Upper lobe of right lung (tissue), 1 donor: ENCODE measurements at places on chromosomes 12 and 14. TPM values are rescaled to one million over a fixed set of nuclear protein-coding genes. Genes with fewer than 3 reads are reported as not detected.

DNA sequence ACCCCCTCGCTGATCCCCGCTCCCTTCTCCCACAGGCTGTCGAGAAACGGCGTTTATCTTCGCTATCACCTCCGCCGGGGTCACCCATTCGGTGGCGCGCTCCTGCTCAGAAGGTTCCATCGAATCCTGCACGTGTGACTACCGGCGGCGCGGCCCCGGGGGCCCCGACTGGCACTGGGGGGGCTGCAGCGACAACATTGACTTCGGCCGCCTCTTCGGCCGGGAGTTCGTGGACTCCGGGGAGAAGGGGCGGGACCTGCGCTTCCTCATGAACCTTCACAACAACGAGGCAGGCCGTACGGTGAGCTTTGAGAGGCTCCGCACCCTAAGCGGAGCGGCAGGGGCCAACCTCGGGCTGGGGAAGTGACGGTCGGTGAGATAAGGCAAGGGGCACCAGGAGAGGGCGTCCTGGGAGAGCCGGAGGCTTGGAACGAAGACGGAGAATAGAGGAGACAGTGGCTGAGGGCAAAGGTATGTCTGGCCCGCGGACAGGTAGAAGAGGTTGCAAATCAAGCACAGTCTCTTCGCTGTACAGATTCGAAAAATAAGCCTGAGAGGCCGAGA is 2.3 kb downstream of the WNT1 start:
- H3K27me3 ChIP-seq: peaks cover 86% of the 10 kb centered on the region
- H3K4me1 ChIP-seq: peaks cover 37% of the 10 kb centered on the region
- no peak overlapping the region for H3K27ac ChIP-seq
- no peaks in the 10 kb centered on the region for H3K36me3 ChIP-seq

- DNase-seq: no peak
- H3K4me3 ChIP-seq: no peak overlapping the region
- H3K27me3 ChIP-seq: no peaks in the 10 kb centered on the region
- H3K4me1 ChIP-seq: peaks cover 28% of the 10 kb centered on the region
Measured at GRCh38 chr14:91998667-91999570, 40.9 kb downstream of the TRIP11 start.

The FIGNL2 gene
- total RNA-seq: 1.5 TPM

DNA sequence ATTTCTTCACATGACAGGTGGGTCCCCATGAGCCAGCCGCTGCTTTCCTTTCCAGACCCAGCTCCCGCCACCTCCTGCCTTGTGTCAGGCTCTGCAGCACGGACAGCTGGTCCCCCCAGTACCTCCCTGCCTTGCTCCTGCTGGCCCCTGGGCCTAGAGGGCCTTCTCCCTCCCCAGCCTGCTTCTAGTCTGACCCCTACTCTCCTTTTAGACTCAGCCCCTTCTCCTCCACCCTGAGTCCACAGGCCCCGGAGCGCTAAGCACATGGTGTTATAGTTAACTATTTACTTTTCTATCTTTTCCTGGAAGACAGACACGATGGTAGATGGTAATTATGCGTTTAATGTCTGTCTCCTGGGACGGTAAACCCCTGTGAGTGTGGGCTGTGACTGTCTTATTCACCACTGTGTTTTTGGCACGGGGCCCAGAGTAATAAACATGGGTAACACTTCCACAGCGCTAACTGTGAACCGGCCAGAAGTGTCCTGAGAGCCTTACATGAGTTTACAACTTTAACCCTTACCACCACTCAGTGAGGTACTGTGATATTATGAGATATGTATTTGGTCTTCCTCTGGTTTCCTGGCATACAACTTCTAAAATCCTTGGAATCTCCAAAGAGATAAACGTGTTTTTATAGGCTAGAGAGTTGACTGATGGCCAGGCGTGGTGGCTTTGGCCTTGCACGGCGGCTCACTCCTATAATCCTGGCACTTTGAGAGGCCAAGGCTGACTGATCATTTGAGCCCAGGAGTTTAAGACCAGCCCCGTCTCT is 41.2 kb downstream of the DGLUCY start:
- no peak for DNase-seq
- no peaks in the 10 kb centered on the region for H3K27me3 ChIP-seq
- H3K27ac ChIP-seq: no peak overlapping the region
- H3K4me1 ChIP-seq: peaks cover 8% of the 10 kb centered on the region
- no peak overlapping the region for H3K4me3 ChIP-seq
- H3K36me3 ChIP-seq: peaks cover 24% of the 10 kb centered on the region

GRCh38 chr12:94329366-94329765 is 130.3 kb downstream of the CEP83 start:
- H3K4me1 ChIP-seq: no peaks in the 10 kb centered on the region
- no peaks in the 10 kb centered on the region for H3K27me3 ChIP-seq
- DNase-seq: no peak
- H3K4me3 ChIP-seq: no peak overlapping the region
- no peak overlapping the region for H3K27ac ChIP-seq
- no peaks in the 10 kb centered on the region for H3K36me3 ChIP-seq

GRCh38 chr14:34368115-34368970 is 93.7 kb downstream of the SPTSSA start:
- no peak overlapping the region for H3K4me3 ChIP-seq
- H3K27me3 ChIP-seq: no peaks in the 10 kb centered on the region
- no peak for DNase-seq

The MEG3 gene
- total RNA-seq: 15.6 TPM

The OVCH1 gene
- 2.0 TPM for total RNA-seq

DNA sequence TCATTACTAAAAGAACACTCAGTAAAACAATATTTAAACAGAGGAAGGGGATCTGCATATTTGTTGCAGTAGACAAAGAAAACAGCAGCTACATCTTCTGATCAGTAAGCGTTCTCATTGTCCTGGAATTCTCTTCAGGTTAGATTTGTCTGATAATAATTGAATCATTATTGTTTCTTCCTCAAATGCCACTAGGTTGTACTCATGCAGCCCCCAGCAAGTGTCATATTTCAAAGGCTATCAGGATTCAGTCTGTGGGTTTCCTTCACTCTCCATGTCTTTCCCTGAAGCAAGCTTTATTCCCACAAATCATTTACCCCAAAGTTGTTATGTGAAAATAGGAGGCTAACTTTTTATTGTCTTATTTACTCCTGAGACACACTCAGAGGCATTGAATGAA is 14.7 kb downstream of the PIK3C2G start:
- no peaks in the 10 kb centered on the region for H3K36me3 ChIP-seq
- no peak overlapping the region for H3K27ac ChIP-seq

DNA sequence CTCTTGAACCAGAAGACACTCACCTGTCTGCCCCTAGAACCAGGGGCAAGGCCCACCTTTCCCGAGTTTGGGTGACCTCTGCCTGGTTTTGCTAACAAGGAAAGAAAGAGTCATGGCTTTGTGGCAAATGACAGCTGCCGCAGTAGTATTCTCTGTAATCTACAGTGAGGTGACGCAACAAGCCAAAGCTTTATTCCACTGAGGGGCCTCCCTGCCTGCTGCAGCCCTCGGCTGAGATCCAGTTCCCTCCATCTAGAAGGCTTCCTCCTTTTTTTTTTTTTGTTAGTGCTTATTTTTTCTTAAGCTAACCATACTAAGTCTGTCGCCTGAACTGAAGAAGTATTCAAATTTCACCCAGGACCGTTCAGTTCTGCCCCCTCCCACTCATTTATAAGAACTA is 142.3 kb upstream of the TMCC3 start:
- no peak for DNase-seq
- H3K27ac ChIP-seq: no peak overlapping the region
- H3K36me3 ChIP-seq: no peaks in the 10 kb centered on the region
- no peaks in the 10 kb centered on the region for H3K4me1 ChIP-seq
- H3K27me3 ChIP-seq: no peaks in the 10 kb centered on the region

The TSHR gene
- not detected for total RNA-seq
